Activated T-helper 2 cell treated with anti-CD3 and anti-CD28 coated beads, Interferon-gamma antibody, Interleukin-2, Interleukin-4, amounts not matched to agents 10 μg/mL and 5 μg/mL and 100 μg/mL, durations not matched to agents 14 hours and 24 hours and 36 hours (primary cell): ENCODE measurements at places on chromosomes 2 and 18.

DNA sequence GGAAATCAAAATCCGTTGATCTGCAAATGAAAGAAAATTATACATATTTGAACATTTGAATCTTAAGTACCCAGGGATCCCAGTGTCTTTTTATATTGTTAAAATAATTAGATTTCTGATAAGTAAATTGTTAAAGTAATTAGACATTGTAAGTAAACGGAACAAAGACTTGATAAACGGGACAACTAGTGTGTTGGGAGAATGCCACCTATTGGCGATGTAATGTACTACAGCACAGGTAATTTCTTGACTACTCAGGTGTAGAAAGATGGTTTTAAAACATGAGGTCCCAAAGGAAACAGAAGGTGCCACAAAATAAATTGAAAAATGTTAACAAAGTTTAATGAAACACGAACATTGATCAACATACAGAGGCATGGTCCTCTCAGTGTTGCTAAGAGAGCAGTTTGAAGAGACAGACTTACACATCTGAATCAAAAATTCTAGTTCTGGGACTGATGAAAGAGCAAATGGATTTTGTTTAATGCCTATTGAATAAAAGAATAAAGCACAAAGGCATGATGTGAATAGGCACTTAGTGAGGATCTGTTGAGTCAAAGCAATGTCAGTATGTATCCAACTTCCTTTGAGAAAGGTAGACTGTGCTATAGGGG is 103.4 kb upstream of the RASGRP3 start:
- H3K36me3 ChIP-seq, result no peaks in the 10 kb centered on the region
- no peaks in the 10 kb centered on the region for H3K4me1 ChIP-seq
- H3K27ac ChIP-seq, result no peak overlapping the region
- peaks cover 8% of the 10 kb centered on the region for H3K27me3 ChIP-seq
- H3K4me3 ChIP-seq, result no peak overlapping the region
- no peak for DNase-seq

GRCh38 chr2:162473296-162473695 is 129.4 kb downstream of the GCA start:
- H3K27ac ChIP-seq, result no peak overlapping the region
- DNase-seq, result no peak
- no peaks in the 10 kb centered on the region for H3K36me3 ChIP-seq
- H3K27me3 ChIP-seq, result no peaks in the 10 kb centered on the region

GRCh38 chr18:63999871-64000270 is 30.0 kb downstream of the SERPINB8 start:
- no peaks in the 10 kb centered on the region for H3K27me3 ChIP-seq
- no peak for DNase-seq
- no peak overlapping the region for H3K4me3 ChIP-seq
- H3K27ac ChIP-seq, result no peak overlapping the region

DNA sequence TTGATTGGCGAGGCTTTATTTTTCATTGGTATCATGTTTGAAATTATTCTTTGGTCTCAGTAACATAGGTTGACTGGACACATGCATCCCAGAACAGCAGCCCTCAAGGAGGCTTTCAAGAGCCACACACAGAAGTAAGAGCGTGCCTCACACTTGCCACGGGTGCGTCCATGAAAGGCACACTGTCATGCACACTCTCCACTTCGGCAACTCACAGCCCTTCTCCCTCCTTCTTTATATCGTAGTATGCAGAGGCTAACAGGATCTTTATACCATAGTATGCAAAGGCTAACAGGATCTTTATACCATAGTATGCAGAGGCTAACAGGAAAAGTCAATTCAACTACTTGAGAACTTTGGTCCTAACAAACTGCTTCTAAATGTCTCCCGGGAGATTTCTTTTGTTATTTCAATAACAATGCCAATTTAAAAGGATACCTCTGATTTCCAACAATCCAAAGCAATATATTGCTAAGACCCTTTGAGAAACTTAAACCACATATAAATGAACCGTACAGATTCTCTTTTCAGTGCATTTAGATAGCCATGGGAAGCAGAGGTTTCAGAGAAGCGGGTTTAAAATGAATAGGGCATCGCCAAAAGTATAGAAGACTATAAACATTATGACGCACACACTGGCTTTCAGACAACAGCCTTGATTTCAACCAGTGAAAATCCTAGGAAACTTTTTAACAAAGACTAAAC is 26.5 kb upstream of the ZNF516 start:
- no peaks in the 10 kb centered on the region for H3K36me3 ChIP-seq
- DNase-seq, result no peak
- H3K27ac ChIP-seq, result no peak overlapping the region
- peaks cover 4% of the 10 kb centered on the region for H3K4me1 ChIP-seq
- H3K4me3 ChIP-seq, result no peak overlapping the region

DNA sequence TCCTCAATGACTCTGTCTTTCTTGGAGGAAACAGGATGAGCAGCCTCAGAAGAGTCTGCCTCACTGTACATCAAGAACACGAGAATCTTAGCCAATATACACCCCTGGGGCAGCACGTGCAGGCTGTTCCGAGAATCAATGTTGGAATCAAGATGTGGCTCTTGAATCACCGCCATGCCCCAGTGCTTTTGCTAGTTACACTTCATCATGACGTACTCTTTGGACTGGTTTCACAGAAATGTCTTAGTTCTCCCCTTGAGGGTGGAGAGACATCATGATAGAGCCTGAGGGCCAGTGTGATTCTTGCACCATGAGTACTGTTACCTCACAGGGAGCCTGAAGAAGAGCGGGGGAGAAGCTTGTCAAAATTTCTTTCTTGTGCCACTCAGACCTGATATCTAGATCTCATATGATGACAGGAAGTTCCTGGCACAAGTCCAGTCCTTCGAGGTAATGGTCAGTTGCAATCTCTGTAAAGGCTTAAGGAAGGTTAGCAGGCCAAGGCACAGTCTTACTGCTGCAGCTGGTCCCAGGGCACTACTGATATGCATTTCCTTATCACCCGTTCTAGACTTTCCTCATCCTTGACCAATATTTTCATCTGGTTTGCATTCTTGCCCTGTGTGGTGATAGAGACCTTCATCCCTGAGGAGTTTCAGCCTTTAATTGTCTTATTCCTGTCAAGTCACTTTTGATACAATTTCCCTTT is 28.2 kb upstream of the STAT4 start:
- H3K4me1 ChIP-seq, result peaks cover 28% of the 10 kb centered on the region
- no peak for DNase-seq
- H3K27me3 ChIP-seq, result no peaks in the 10 kb centered on the region
- H3K36me3 ChIP-seq, result no peaks in the 10 kb centered on the region
- no peak overlapping the region for H3K4me3 ChIP-seq

- H3K36me3 ChIP-seq, result no peaks in the 10 kb centered on the region
- peaks cover 36% of the 10 kb centered on the region for H3K4me1 ChIP-seq
- H3K4me3 ChIP-seq, result no peak overlapping the region
- no peak overlapping the region for H3K27ac ChIP-seq
- peaks cover 6% of the 10 kb centered on the region for H3K27me3 ChIP-seq
These were observed 6.0 kb downstream of the IRS1 start for GRCh38 chr2:226793646-226794045.

DNA sequence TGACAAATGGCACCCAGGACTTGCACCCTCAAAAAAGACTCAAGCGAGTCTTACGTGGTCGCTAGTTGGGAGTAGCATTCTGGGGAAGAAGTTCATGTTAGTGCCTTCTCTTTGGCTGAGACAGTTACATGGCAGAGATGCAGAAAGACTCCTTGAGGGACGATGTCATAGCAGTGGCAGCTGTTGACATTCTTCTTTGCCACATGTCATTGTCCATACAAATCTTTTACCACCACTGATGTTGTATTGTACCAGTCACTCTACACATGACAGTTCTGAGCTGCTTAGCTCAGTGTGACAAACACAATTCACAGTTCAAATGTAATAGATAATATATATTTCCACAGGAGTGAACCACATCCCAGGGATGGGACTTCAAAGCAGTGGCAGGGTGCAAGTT is 197.1 kb downstream of the TCF4 start:
- H3K27me3 ChIP-seq, result no peaks in the 10 kb centered on the region
- DNase-seq, result no peak
- H3K4me3 ChIP-seq, result no peak overlapping the region
- H3K4me1 ChIP-seq, result no peaks in the 10 kb centered on the region
- no peak overlapping the region for H3K27ac ChIP-seq
